ENCODE measurements at places on chromosomes 2 and 18. TPM values are rescaled to one million over a fixed set of nuclear protein-coding genes. Genes with fewer than 3 reads are reported as not detected.

- peak; percentile 85 for DNase-seq
Observed at GRCh38 chr18:58649966-58650816, 21.1 kb upstream of the MALT1 start.

DNA sequence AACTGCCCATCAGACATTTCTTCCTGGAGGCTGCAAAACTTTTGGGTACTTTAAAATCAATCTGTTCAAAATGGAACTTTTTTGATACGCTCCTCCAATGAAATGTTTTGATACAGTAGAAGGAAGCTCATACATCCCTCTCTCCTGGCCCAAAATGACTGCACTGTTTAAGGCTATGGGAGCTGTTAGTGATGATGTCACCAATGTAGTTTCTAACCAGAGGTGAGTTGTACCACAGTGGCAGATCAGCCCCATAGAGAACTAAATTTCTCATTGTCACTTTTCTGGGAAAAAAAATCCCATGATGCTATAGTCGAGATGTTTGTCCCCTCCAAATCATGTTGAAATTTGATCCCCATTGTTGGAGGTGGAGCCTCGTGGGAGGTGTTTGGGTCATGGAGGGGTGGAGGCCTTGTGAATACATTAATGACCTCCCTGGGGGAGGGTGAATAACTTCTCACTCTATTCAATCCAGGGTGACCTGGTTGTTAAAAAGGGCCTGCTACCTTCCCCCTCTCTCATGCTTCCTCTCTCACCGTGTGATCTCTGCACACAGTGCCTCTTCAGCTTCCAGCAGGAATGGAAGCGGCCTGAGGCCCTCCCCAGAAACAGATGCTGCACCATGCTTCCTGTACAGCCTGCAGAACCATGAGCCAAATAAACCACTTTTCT lies 117.4 kb upstream of the NPAS2 start:
- no peak for DNase-seq

CTAGE1 gene
- polyA plus RNA-seq, result not detected

CCBE1 gene
- not detected for polyA plus RNA-seq

DNA sequence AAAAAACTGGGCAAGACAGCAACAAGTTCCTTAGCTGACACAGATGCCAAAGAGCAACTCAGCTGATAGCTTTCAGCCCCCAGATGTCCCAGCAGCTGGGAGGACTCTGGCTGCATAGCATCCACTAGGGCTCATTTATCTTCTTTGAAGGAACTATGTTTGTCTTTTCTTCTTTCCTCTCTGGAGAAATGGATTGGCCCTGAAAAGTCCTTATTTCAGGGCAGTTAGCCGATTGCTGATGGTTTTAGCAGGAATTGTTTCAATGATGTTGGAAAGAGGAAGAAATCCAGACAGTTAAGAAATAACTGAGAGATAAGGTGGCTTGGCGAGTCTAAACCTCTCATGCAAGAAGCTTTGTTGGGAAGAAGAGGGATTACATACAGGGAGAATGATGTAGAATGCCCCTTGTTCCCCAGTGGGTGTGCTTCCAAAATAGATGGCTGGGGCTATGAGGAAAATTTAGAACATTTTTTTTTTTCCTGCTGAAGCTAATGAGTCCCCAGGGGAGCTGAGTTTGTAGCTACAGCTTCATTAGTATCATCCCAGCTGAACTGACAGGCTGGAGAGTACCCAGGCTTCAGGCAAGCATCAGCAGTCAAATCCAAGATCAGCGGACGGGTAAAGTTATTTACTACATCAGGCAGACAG lies 33.6 kb upstream of the SERPINE2 start:
- DNase-seq, result no peak

DNA sequence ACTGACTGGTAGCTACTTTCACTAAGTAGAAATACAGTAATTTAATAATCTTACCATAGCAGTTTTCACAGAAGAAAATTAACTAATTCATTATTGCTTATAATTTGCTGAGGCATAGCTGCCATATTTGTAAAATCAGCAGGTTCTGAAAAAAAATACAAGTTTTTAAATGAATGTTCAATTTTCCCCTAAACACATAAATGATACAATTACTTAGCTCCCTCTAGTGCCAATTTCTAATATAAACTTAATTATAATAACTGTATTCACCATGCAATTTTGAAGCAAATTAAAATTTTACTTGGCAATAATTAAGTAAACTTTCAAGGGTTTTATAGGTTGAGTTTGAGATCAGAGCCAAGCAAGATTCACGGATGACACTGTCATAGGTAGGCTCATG lies 1321.6 kb upstream of the ACVR2A start:
- no peak for DNase-seq

PRSS56 gene
- polyA plus RNA-seq, result not detected

SMYD1 gene
- polyA plus RNA-seq, result not detected

IFIH1 gene
- polyA plus RNA-seq, result 29.5 TPM

- no peak for DNase-seq
Observed at GRCh38 chr2:186309901-186310300, 176.2 kb upstream of the ZC3H15 start.

- no peak for DNase-seq
Observed at GRCh38 chr2:159880729-159881128, 82.7 kb upstream of the CD302 start.

- no peak for DNase-seq
Observed at GRCh38 chr2:49152824-49153223, 1.5 kb downstream of the FSHR start.

GRCh38 chr2:119765433-119766002 lies 5.8 kb downstream of the PTPN4 start:
- no peak for DNase-seq

DNA sequence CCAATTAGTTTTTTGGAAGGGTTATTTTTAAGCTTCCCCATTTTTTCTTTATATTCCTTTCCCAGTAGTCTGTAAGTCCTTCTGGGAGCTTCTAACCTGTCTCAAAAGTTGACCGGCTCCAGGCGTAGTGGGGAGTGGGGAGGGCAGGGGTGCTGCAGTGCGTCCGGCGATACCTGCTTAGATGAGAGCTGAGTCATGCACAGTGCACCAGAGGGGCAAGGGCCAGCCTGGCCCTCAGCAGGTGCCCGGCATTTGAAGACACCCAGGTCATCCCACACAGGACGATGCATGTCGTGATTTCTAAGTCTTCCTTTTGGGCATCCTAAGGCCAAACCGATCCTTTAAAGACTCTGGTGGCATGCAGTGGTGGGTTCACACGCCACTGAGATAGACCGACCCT lies 73.4 kb downstream of the TPO start:
- no peak for DNase-seq

- DNase-seq, result no peak
Observed at GRCh38 chr2:99340669-99341236, 3.6 kb downstream of the EIF5B start.

OR6B2 gene
- not detected for polyA plus RNA-seq

GRCh38 chr2:43019536-43020183 lies 206.7 kb downstream of the ZFP36L2 start:
- DNase-seq, result no peak

DNA sequence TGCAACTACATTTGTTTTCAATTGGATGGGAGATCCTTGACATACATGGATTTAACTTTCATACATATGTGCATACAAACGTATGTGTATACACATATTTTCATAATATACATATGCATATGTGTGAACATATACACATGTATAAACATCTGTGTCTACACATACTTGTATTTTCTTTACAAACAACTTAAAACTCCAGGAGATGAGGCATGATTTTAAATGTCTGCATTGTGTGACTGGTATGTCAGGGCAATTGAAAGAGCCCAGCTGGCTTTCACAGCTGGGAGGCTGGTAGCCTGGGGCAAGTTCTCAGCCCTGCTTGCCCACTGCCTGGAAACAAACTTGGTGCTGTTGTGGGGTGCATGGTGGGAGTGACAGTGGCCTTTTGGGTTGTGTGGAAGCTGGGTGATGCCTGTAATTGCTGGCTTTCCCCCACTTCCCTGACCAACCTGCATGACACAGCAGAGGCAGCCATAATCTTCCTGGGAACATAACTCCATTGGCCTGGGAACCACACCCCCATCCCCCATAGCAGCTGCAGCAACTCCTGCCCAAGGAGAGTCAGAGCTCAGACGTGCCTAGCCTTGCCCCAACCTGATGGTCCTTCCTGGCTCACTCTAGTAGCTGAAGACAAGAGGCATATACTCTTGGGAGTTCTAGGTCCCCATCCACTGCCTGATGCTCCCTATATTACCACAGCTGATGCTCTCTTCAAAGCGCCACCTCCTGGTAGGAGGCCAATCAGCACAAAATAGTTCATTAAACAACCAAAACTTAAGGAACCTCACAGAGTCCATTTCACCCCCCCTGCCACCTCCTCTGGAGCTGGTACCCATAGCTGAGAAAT lies 158.3 kb downstream of the CERS6 start:
- no peak for DNase-seq

- DNase-seq, result peak; percentile 44
Observed at GRCh38 chr2:163417596-163418337, 318.0 kb downstream of the FIGN start.

EMILIN2 gene
- polyA plus RNA-seq, result 1.8 TPM

GRCh38 chr18:45040879-45041278 lies 360.2 kb downstream of the SETBP1 start:
- no peak for DNase-seq

NT5C1B gene
- polyA plus RNA-seq, result not detected

CIDEA gene
- polyA plus RNA-seq, result not detected

GRCh38 chr2:225566798-225567197 lies 167.3 kb downstream of the NYAP2 start:
- DNase-seq, result peak; percentile 25

DNA sequence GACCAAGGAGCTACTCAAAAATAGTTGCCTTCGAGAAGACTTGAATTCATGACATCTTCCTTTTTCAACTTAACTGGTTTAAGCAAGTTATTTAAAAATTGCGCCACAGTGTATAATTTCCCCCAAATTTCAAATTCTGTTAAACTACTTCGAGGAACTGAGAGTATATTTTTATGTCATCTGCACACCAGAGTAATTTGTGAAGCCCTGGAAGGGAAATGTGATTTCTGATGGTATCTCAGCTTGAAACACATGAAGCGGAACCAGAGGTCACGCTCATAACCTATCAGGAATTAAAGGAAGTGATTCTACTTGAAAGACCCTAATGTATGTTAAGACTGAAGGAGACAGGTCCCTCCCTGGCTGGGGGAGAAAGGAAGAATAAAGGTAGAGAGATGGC lies 33.9 kb upstream of the DARS1 start:
- peak; percentile 77 for DNase-seq

PDE1A gene
- 0.06 TPM for polyA plus RNA-seq

GRCh38 chr2:177268901-177269300 lies 4.4 kb upstream of the NFE2L2 start:
- no peak for DNase-seq

GRCh38 chr18:74524097-74524496 lies 10.2 kb upstream of the CNDP1 start:
- no peak for DNase-seq

DNA sequence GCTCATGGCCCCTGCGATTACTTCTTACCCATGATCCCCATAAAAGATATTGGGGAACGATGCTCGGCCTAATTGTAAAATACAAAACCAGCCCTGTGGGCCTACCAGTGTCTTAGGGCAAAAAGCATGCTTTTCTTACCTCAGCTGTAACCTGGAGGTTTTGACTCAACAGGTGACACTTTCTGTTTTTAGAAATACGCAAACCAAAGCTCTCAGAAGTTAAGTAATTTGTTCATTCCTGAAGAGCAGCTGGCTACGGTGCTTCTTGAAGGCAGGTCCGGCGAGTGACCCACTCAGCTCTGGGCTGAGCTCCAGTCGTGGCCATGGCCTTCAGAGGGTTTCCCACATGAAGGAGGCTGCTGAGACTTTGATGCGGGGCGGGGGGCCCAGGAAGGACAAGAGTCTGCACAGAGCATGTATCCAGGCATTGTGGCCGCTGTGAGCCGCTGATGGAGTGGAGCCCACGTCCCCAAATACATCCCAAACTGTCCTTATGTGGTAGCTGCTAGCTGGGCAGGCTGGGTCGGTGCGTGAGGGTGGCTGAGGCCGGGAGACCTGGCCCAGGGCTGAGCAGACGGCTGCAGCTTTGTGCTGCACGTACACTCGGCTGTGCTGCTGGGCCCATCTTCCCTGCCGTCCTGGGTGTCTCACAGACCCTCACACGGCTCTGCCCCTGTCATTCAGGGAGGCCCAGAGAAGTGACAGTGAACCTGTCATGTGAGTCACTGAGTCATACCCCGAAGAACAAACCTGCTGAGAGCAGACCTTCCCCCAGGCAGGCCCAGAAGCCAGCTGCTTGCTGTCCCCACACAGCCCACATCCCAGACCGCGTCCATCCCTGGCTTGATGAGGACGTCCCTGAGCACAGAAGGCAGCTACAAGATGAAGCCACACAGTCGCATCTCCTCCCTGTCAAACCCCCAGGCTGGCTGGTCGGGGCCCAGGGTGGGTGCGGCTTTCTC lies 34.1 kb downstream of the ITGB1BP1 start:
- DNase-seq, result no peak

DNA sequence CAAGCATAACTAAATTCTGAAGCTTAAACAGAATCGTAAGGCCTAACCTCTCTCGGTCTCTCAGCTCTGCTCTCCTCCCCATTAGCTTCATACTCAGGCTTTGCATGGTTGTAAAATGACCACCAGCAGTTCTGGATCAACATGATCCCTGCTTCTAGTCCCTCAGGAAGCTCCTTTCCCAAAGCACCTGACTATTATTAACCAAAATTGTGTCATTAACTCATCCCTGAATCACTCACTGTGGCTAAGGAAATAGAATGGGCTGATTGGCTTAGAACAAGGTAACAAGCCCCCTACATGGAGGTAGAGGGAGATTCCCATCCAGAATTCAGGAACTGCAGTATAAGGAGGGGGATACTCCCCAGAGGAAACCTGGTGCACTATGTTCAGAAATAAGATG lies 448.3 kb downstream of the ARHGAP15 start:
- DNase-seq, result no peak

DNA sequence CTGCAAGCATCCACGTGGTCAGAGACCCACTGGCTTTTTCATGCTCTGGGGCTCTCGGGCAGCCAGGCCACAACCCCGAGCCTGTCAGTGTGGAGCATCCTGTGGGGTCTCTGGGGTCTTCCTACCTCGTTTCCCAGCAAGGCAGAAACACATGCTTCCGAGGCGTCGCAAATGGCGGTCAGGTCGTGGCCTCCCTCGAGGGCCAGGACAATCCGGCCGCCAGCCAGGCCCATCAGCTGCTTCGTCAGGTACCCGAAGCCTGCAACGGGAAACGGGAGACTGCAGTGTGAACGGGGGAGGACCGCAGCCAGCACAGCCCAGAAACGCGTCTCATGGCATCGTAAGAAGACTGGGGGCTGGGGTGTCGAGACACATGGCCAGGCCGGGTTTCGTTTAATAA lies 218.7 kb downstream of the TWIST2 start:
- no peak for DNase-seq

ATOH8 gene
- polyA plus RNA-seq, result not detected
